ENCODE measurements at places on chromosomes 6 and 20.

- DNase-seq: no peak
These were observed 4.3 kb downstream of the DDRGK1 start for GRCh38 chr20:3199976-3200755.

- DNase-seq: no peak
These were observed 222.4 kb downstream of the DLL1 start for GRCh38 chr6:170068496-170068895.

DNA sequence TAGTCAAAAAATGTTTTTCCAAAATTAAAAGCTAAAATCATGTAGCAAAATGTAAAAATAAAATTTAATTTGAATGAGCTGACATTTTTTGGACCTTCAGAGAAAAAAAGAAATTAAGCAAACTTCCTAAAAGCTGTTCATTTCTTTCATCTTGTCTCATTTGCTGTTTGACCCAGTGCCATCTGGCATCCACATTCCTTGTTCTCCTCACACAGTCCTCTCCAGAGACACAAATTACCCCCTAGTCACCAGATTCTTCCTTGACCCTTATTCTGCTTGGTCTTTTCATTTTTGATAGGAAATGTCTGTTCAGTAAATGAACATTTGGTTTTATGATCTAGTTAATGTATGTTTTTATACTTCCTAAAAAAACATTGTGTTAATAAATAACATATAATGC, 55.2 kb downstream of the HDDC2 start:
- DNase-seq: no peak

DNA sequence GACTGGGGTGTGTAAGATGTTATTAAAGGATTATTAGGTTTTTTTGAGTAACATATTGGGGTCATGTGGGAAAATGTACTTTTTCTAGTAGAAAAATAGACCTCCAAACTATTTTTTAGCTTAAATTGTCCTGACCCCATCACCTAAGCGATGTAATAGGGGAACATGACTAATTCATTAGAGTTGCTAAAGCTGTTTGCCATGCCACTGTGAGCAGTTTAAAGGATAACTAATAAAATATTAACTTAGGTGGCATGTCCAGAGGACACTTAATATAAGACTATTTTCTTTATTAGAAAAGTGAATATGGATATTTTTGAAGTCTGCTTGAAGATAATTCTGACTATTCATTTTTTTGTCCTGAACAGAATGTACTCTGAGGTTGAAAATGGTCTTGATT, 545.9 kb upstream of the BTBD3 start:
- DNase-seq: no peak

Measured in fibroblast of gingiva (primary cell).